Hippocampal formation (tissue), 2 donors: ENCODE measurements at places on chromosomes 1 and 21.

GRCh38 chr1:212820969-212821368 is 26.5 kb downstream of the SPATA45 start:
- no peak for DNase-seq

DNA sequence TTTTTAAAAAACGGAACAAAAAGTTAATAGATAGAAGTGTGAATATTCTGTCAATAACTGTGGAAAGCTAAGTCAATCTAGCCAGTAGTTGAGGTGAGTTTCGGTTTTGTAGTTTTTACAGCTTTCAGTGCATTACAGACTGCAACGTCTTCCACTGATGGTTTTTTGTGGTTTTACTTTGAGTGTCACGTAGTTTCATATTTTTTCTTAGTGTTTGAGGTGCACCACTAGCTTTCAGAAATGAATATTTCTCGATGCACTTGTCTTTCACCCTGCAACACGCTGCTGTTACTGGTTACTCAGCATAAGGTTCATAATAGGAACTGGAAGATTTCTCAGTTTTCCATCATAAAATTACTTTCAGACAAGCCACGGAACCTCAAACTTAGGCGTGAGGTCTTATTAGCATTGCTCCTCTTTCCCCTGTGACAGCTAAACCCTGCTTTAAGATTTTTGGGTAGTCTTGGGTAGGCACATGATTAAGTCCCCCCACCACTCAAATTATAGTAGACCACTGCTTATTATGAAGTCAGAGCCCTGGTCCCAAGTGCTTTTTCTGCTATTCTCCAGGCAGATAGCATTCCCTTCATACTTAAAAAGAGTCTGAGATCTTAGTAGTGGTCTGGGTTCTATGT is 1412.7 kb downstream of the KCNT2 start:
- DNase-seq: no peak

- no peak for DNase-seq
Measured at GRCh38 chr21:29347274-29347681, 48.6 kb downstream of the BACH1 start.

- no peak for DNase-seq
Measured at GRCh38 chr1:89728381-89728780, 92.5 kb upstream of the LRRC8D start.

- DNase-seq: no peak
Measured at GRCh38 chr21:44800971-44801467, 601 bp downstream of the UBE2G2 start.

- no peak for DNase-seq
Measured at GRCh38 chr21:23543333-23543732, 2063.9 kb downstream of the MRPL39 start.

DNA sequence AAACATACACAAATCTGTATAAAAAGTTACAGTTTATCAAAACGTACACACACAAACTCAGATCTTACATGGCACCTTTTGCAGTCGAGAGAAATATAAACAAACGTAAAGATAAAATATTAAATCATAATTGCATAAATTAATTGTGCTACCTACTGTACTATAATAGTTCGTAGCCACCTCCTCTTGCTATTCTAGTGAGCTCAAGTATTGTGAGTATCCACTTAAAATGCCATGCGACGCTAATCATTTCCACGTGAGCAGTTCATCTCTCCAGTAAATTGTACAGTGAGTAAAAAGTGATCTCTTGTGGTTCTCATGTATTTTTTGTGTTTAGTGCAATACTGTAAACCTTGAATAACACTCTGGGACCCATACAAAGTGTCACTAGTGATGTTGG is 6.3 kb downstream of the MIA3 start:
- DNase-seq: no peak

GRCh38 chr1:8031176-8031785 is 5.2 kb upstream of the ERRFI1 start:
- DNase-seq: peak; percentile 71

DNA sequence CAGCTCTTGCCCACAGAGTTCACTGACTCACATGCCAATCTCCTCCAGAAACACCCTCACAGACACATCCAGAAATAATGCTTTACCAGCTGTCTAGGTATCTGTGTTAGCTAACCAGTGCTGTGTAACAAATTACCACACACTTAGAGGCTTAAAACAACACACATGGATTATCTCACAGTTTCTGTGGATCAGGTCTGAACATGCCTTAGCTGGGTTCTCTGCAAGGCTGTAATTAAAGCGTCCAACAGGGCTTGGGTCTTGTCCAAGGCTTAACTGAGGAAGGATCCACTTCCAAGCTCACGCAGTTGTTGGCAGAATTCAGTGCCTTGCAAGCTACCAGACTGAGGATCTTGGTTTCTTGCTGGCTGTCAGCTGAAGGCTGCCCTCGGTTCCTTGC is 92.5 kb upstream of the RGS4 start:
- DNase-seq: no peak

DNA sequence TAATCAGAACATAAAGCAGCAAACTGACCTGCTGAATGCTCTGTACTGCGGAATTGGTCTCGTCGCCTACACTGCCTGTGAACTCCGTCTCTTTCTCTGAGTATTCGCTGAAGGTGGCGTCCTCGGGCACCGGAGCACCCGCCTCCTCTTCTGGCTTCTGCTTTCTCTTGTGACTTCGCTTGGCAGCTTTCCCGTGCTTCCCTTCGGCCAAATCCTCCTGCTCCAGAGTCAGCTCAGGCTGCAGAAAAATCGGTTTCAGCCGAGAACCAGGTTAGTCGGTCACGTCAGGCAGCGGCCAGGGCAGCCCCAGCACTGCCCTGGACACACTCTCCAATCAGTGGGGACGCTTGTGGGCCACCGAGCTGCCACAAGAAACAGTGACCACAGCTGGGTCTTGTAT is 35.8 kb upstream of the RIPK4 start:
- DNase-seq: peak; percentile 58

GRCh38 chr1:189312499-189312898 is 1165.2 kb downstream of the BRINP3 start:
- no peak for DNase-seq

DNA sequence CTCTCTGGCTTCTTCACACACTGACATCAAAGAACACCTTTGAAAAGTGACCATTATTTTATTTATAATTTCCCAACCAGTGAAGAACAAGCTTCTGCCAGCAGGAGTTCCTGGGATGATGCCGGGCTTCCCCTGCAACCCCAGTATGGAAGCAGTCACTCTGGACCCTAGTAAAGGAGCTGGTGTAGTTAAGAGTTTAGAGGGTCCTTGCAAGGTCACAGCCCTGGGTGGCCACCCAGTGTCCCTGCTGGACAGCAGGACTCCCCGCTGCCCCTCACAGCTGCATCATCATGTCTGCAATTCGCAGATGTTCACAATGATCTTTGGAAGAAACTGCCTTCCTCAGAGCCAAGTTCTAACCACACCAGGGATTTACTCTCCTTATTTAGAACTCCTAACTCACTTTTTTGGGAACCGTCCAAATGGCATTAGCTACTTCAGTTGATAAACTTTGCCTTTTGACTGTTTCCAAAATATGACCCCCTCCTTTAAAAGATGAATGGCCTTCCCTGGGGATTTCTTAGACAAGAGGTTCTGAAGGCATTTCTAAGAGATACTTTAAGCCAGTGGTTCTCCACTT is 90.6 kb downstream of the HIVEP3 start:
- no peak for DNase-seq

DNA sequence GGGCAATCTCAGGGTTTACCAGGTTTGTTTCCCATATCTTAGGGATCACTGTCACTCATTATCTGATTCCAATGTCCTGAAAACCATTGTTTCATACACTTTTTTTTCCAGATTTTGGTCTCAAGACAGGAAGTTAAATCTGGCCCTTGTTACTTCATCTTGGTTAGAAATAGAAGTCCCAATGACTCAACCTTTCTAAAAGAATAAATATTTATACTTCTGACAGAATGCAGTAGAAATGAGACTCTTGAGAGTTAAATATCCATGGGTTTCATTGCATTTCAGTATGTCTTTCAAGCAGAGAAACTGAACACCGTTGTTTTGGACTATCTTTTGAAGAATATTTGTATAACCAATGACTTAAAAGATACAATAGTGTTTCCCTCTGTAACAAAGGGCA is 19.8 kb upstream of the VCAM1 start:
- DNase-seq: no peak

DNA sequence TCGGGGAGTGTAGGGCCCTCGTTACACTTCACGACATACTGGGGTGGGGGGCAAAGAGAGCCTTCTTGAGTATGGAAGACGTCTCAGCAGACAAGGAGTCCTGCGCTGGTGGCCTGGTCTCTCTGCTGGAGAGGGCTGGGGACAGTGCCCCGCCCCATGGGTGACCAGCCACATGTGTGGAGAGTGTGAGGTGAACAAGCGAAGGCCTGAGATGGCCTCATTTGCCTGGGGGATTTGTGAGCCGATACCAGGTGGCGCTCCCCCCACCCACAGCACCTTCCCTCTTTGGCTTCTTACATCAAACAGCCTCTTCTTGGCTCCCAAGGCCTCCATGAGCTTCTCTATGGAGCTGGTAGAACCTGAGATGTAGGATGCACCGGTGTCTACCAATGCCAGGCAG is 4.0 kb upstream of the ETNK2 start:
- no peak for DNase-seq

DNA sequence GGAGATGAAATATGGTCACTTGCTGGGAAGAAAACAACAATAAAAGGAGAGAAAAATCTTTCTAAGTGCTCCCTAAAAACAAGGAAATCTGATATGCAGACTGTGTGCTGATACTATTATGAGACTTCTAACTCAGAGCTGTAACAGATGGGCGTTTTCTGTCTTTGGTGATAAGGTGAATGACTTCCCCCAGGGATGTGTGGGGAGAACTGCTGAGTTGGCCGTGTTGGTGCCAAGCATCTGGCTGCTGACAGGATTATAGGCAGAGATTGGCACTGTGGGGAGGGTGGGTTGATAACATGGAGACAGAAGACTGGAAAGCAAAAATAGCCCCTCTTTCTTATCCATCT is 438.5 kb upstream of the PLXNA2 start:
- no peak for DNase-seq

GRCh38 chr1:107740579-107740978 is 224.4 kb downstream of the VAV3 start:
- DNase-seq: no peak
